ENCODE measurements at places on chromosomes 7 and 10.

DNA sequence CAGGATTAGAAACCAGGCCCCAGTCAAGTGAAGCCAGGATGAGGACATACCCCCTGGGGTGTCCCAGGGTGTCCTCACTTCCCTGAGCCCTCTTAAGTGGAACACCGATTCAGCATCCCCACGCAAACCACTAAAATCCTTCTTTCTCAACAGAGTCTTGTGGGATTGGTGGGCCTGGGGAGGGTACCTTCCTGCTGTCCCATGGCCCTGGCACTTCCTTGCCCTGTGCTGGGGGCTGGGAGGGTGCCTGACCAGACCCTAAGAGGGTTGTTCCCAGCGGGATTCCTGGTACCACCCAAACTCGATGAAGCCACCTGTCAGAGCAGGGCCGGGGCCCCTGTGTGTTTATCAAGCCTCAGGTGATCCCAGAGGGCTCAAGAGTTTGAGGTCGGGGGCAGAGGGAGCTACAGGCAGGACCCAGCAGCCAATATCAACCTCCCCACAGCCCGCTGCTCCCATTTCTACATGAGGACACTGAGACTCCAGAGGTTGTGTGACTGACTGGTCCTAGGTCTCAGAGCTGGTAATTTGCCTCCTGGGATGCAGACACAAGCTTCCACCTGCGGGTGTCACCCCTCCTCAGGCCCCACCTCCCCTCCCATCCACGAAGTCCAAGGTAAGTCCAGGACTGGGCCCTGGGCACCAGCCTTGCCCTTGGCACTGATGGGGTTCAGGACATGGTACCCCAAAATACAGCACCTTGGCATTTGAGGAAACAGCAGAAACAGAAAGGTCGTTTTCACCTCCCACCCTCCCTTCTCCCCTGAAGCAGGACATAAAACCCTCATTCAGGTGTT lies 31.4 kb downstream of the OAT start:
- DNase-seq: no peak

DNA sequence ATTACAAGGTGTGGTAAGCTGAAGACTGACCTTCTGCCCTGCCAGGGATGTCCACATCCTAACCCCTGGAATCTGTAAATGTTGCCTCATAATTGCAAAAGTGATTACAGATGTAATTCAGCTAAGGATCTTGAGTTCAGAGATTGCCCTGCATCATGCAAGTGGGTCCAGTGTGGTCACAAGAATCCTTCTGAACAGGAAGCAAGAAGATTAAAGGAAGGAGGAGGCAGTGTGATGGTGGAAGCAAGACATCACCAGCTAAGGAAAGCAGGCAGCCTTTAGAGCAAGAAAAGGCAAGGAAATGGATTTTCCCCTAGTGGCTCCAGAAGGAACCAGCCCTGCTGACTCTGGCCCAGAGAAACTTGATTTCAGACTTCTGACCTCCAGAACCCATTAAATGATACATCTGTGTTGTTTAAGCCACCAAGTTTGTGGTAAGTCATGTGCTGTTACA lies 78.1 kb downstream of the USP6NL start:
- peak; percentile 36 for DNase-seq

DNA sequence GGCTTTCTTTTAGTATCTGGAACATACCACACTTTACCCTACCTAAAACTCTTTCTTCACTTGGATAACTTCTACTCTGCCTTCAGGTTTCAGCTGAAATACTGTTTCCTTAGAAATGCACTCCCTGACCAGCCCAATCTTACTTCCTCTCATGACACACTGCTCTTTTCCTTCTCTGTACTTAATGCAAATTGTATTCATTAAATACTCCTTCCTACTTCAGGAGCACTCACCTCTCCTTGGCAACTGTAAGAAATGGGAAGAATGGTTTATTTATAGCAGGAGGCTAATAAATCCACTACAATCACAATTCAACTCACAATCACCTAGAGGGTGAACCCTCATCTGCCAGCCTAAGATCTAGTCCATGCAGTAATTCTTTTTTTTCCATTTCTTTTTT lies 15.2 kb downstream of the ZCWPW1 start:
- DNase-seq: no peak

DNA sequence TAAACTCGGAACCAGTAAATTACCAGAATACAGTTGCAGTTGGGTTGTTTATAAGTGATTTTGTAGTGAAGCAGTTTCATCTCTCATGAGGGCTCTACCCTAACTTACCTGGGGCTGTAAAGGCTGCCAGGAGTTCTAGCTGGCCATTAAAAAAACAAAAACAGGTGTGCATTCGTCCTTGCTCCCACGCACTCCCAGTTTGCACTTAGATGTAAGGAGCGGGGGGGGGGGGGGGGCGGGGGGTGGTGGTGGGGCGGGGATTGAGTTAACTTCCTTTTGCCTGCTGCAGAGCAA lies 2.3 kb upstream of the PFKFB3 start:
- DNase-seq: no peak

DNA sequence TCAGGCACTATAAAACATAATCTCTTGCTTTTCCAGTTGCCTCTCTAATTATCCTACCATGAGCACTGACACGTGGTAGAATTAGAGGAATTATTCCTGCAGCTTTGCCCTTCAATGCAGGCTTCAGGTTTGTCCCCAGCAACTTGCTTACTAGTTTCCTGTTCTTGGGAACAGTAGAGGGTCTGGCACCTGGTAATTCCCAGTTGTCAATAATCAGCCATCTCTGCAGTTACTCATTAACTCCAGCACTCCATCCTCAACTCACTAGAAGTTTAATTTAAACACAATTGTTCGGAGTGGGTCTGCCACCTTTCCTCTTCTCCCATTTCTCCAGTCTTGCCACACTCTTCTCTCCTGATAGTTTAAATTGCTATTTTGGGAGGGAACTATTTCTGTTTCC lies 324.3 kb upstream of the KIAA1217 start:
- no peak for DNase-seq

GRCh38 chr10:14820010-14820774 lies 17.6 kb downstream of the CDNF start:
- peak; percentile 60 for DNase-seq

DNA sequence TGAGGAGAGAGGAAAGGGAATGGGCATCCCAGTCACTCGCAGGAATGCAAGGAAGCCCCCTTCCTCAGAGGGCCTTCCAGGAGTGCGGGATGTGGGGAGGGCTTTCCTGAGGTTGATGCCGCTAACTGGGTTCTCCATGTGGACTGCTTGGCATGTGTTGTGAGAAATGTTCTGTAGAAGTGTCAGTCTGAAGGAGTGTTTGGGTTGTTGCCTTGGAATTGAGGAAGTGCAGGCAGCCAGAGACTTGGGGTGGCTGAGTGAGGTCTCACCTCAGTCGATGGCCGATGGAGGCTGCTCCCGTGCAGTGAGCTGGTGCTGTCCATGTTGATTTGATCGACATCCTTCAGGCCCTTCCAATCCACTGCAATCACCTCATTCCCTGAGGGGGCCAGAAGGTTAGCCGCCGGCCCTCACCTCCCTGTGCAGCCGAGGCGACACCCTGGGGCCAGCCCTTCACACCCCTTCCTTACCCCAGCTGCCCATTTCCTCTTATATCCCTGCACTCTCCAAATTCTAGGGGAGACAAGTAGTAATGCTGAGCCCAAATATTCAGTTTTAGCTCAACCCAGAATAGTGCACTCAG lies 2.7 kb downstream of the FAM131B start:
- DNase-seq: no peak

DNA sequence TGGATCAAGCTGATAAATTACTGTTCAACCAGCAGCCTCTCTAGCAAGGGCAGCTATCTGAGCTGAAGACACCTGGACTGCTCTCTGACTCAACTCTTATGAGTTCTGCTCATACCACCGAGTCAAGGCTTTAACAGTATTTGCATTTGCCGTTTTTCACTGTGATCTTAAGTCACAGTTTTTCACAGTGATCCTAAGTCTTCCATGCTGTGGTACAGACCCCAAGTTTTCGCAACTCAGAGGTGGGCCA lies 31.3 kb downstream of the PIP4K2A start:
- DNase-seq: peak; percentile 12

- DNase-seq: peak; percentile 24
Measured at GRCh38 chr10:95346715-95347401, 56.1 kb upstream of the PDLIM1 start.

DNA sequence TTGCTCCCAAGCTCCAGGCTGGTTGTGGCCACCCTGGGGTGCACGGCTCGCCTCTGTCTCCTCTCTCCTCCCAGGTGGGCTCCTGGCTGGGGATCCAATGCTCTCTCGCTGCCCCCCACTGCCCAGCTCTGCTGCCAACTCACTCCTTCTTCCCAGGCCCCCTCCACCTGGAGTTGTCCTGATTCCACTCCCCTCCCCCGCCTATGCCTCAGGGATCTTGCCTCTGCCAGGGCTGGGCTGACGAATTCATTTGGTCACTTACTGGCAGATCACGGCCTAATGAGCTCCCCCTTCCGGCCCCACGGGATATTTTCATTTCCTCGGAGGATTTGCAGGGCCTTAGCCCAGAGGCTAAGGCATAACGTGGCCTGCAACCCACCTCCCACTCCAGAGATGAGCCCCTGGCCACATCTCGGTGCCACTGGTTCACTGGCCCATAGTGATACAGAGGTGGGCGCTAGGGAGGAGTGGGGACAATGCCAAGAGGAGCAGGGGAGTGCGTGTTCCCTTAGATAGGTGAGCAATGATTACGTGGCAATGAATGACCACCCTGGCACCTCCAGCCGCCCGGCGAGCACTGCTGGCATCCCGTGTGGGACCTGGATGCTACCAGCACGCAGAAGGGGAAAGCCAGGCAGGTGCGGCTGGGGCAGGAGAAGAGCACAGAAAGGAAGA lies 344.6 kb upstream of the SHH start:
- DNase-seq: no peak

DNA sequence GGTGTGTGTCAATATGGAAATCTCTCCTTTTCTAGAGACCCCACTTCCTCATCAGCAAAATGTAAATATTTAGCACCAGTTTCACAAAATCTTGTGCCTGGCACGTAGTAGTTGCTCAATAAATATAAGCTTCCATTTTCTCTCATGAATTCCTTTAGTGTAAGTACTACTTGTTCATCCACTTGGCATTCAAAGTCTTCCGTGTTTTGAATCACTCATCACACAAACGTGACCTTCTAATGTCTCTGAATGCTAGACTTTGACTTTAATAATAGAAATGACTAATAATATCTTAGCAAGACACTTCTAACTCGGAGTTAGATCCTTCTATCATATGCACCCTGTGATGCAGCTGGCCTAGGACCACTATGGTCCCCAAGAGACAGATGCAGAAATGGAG lies 168.7 kb upstream of the ZNF32 start:
- peak; percentile 79 for DNase-seq

GRCh38 chr10:130429809-130430208 lies 293.6 kb downstream of the GLRX3 start:
- DNase-seq: no peak

DNA sequence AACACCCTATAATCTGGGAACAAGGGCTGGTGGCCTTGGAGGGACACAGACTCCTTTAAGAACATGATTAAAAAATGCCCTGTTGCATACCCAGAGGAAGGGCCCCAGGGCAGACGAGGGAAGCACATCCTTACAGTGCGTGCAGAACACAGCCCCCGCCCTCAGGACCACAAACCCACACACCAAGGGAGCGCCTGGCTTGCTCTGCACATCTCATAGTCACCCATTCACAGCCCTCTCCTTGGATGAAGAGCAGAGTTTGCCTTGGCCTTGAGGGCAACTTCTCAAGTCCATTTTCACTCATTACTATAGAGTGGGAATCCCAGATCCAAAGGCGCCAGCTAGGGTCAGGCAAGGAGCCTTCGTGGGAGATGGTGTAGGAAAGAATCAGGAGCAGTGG lies 6.3 kb upstream of the VSIR start:
- DNase-seq: no peak

- DNase-seq: no peak
Measured at GRCh38 chr10:131013281-131013912, 298.1 kb downstream of the TCERG1L start.

- DNase-seq: no peak
Measured at GRCh38 chr10:85864173-85864549, 502.4 kb downstream of the GRID1 start.

GRCh38 chr7:44288381-44288685 lies 37.1 kb downstream of the CAMK2B start:
- DNase-seq: no peak

DNA sequence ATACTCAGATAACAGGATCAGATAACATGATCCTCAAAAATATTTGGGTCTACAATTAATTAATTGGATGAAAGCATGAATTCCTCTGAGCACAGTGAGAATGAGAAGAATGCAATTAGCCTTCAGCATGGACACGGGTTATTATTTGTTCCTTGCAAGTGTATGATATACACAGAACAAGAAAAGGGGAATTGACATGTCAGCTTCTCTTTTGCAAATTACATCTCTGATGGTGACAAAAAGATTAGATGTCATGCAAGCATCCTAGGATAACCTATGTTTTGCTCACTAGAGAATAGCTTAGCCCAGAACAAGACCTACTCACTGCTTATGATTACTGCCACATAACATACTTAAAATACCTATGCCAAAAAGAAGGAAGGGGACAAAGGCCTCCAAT lies 120.3 kb downstream of the ABLIM1 start:
- no peak for DNase-seq

DNA sequence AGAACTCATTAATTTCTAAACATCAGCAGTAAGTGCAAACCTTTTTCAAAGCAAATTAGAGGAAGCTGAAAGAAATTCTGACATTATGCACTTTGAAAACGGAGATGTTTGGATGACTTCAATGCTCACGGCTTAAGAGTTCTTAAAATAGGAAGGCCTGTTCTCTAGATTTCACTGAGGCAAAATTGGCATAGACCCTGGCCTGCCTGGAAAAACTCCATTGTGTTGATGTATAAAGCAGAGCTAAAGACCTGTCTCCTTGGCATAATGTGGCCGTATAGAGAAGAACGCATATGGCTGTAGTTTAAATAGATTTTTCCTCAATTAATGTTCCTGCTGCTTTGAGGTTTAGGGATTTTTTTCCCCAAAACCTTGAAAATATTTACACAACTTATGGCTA lies 24.5 kb upstream of the AGMO start:
- no peak for DNase-seq

GRCh38 chr7:128167042-128167701 lies 73.9 kb upstream of the LEP start:
- DNase-seq: peak; percentile 66

DNA sequence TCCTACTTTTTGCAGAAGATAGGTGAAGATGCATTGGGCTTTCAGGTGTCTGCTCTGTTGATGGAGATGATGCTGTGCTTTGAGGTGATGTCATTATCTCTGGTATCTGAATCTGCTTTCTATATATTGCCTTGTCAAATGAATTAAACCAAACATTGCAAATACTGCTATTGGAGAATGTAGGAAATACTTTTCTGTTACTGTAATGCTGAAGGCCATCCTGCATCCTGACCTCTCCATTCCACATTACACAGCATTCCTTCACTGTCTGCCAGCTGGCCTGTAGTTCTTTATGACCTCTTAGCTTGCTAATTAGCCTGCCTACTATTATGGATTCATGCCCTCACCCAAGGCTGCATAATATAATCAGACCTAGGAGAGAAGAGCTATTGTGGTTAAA lies 73.2 kb downstream of the VCL start:
- DNase-seq: peak; percentile 90

- DNase-seq: no peak
Measured at GRCh38 chr7:64869121-64869725, 33.9 kb upstream of the ZNF273 start.

- no peak for DNase-seq
Measured at GRCh38 chr7:50721160-50721559, 61.5 kb downstream of the GRB10 start.

GRCh38 chr10:71334221-71334791 lies 15.2 kb downstream of the SLC29A3 start:
- DNase-seq: no peak

- DNase-seq: peak; percentile 87
Measured at GRCh38 chr7:79434098-79434497, 19.4 kb downstream of the MAGI2 start.
